Lung (tissue), 17 donors: ENCODE measurements at places on chromosomes 11 and 22.

GRCh38 chr11:94656968-94657367, 89.8 kb downstream of the PIWIL4 start:
- DNase-seq, result no peak

DNA sequence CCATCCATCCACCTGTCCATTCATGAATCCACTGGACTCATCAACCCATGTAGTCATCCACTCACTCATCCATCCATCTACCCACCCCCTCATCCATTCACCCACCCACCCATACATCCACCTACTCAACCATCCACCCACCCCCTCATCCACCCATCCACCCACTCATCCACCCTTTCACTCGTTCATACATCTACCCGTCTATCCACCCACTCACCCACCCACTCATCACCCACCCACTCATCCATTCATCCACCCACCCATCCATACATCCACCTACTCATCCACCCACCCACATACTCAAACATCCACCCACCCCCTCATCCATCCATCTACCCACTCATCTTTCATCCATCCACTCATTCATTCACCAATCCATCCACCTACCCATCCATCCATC, 37.7 kb downstream of the RTL6 start:
- no peak for DNase-seq

- DNase-seq, result no peak
Measured at GRCh38 chr22:32800994-32801536, 440 bp upstream of the TIMP3 start.

GRCh38 chr22:37146051-37146385, 3.7 kb downstream of the IL2RB start:
- no peak for DNase-seq

GRCh38 chr11:95156916-95157541, 67.4 kb downstream of the ENDOD1 start:
- DNase-seq, result peak; percentile 87

GRCh38 chr22:19903031-19903430, 38.5 kb upstream of the COMT start:
- no peak for DNase-seq

GRCh38 chr11:35347921-35348331, 71.4 kb downstream of the SLC1A2 start:
- DNase-seq, result no peak

GRCh38 chr11:3109921-3110706, 52.9 kb upstream of the CARS1 start:
- DNase-seq, result no peak

GRCh38 chr11:20035701-20036601, 124.3 kb downstream of the DBX1 start:
- DNase-seq, result no peak

- no peak for DNase-seq
Measured at GRCh38 chr11:105915021-105915420, 107.0 kb downstream of the MSANTD4 start.

DNA sequence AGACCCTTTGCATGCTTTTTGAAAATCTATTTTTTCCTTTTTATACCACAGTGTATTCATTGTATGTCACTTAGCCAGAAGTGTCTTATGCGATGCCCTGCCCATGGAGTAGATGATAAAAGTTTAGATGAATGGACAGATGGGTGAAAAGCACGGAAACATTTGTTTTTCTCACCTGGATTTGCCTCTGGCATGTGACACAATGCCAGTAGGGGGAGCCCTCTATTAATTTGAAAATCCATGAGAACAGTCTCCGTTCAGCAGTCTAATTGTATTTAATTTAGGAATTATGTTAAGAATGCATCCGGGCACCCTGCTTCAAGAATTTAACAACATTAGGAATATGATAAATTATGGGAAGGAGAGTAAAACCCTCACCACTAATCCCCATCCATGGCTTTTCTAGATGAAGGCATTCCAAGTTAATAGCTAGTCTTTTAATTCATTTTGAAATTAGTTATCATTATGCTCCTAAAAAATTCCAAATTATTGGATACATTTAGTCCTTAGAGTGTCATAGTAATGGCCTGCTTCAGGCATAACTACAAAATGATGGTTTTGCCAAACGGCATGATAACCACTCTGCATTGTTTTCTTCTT, 55.3 kb upstream of the ALKBH3 start:
- DNase-seq, result no peak

DNA sequence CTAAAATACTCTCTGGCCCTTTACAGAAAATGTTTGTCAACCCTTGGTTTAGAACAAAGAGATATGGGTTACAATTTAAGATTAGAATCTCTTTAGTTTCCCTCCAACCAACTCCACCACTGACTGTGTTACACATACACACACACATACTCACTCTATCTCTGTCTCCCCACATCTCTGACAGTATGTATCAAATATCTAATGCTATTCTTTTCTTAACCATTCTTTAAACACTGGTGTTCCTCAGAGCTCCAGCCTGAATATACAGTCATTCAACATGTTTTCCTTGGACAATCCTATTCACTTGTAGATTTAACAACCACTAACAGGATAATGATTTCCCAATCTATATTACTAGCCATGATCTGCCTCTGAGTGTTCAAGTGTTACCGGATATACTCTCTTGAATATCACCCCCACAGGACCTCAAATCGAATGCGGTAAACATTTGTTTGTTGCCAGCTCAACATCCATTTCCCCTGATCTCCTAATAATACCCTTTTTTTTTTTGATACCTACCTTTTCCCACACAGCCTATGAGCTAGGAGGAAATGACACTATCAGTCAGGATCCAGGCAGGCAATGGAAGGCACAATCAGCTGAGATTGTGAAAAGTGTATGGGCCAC, 6.1 kb downstream of the MPZL3 start:
- DNase-seq, result no peak

DNA sequence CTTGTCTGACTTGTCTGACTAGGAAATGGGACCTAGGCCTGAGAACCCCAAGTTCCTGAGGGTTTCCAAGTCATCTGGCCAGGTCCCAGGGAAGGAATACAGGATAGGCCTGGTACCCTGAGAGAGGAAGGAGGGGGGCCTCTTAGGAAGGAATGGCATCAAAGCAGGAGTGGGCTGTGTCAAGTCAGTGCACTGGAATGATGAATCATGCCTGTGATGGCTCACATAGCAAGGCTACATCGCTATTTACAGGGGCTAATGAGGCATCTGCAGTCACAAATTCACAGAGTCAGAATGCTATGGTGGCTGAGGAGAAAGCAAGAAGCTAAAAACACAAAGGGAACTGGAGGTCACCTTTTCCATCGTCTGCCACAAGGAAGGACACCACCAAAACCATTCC, 247.3 kb downstream of the NXPE2 start:
- no peak for DNase-seq
